ENCODE measurements at places on chromosomes 12 and 14. TPM values are rescaled to one million over a fixed set of nuclear protein-coding genes. Genes with fewer than 3 reads are reported as not detected.

- no peak for DNase-seq
These were observed 897.8 kb downstream of the LRFN5 start for GRCh38 chr14:42504433-42504832.

- no peak for DNase-seq
These were observed 16.6 kb downstream of the SSTR1 start for GRCh38 chr14:38224338-38224737.

GRCh38 chr12:70756118-70756517 lies 118.9 kb upstream of the PTPRB start:
- DNase-seq, result peak; percentile 68

DNA sequence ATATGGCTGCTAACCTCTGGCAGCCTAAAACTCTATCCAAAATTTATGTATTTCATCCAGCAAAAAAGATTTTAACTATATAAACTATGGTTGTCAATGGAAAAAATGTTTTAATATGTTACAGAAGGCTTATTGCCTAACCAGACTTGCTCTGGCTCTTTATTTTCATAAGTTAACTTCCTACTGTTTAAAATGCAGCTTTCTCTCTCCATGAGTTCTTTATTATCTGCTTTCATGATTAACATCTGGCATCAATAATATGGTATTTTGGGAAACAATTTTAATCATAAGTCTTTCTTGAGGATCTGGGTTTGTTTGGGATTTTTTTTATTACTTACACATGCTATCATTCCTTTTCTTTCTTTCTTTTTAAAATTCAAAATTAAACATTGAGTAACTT lies 20.5 kb downstream of the KERA start:
- DNase-seq, result no peak

DNA sequence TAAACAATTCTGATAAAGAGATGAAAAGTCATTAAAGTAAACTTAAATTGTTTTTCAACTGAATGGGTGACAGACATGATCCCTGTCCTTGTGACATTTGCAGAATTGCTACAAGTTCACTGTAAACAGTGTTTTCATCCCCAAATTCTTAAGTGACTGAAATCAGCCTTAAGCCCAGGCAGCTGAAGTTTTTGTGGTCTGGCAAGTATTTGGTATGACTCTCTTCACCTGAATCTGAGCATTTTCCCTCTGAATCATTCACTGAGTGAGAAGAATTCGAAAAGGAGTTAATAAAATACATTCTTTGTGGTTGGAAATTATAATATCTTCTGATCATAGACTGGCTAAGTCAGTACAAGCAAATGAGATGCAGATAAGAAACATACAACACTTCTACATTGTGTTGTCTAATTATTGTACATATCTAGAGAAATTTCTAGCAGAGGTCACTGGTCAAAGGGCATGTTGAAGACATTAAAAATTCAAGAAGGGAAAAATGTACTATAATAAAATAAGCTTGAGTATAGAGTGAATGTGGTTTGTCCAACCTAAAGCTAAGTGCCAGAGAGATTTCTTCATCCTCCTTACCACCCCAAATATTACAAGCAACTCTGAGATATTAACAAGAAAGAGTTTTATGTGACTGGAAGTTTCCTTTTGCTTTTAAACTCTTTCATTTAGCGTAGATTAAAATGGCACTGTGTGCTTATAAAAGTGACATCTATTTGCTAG lies 177.8 kb upstream of the DIO2 start:
- DNase-seq, result peak; percentile 86

GRCh38 chr14:64550621-64551333 lies 1.0 kb downstream of the PPP1R36 start:
- DNase-seq, result no peak

DNA sequence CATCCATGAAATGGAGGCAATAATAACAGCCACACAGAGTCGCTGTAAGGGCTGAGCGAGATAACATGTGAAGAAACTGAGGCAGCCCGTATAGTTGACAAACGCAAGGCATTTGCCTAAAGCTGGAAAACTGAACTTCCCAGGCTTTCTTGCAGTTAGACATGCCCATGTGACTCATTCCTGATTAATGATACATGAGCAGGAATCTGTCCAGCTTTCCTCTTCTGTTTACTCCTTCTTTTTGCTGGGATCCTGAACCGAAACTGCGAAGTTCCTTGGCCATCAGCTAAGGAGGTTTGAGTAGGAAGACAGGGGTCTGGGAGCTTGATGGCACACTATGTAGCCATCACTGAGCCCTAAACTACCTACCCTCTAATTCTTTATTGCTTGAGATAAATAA lies 52.2 kb downstream of the ST8SIA1 start:
- peak; percentile 63 for DNase-seq

The KRT2 gene
- total RNA-seq, result not detected

- no peak for DNase-seq
These were observed 11.5 kb upstream of the KRT5 start for GRCh38 chr12:52531566-52532300.

DNA sequence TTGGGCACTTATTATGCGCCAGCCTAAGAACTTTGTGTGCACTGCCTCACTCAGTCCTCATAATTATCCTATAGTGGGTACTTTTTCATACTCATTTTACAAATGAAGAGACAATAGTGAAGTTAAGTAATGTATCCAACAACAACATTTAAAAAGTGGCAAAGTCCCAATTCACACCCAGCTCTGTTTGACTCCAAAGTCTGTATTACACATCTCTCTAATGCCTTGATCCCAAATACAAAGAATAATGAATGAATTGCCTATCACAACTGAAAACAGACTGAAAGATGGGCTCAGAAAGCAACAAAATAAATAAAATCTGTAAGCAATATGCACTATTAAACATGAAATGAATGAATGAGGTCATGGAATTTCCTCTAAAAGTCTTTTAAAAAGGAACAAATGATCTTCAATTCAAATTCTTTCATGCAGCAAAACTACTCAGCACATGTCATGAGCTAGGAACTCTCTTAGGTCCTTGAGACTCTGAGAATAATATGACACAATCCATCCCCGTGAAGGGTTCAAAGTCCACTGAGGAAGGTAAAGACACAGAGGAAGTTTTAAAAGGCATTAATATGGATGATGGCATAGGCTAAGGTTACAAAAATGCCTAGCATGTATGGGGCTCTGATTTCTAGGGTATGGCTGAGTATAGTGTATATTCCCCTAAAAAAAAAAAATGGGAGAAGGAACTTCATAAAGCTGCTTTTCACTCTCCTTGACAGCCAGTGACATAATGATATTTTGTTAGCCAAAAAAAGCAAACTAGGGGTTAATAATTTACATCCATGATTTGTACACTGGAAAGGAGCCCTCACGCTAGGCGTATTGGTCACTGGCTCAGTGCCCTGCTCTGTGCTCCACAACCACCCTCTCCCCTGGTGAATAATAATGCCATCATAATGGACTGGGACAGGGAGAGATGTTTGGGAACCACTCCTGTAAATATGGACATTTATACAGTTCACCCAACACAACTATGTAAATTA lies 103.4 kb downstream of the SLC2A13 start:
- peak; percentile 19 for DNase-seq

DNA sequence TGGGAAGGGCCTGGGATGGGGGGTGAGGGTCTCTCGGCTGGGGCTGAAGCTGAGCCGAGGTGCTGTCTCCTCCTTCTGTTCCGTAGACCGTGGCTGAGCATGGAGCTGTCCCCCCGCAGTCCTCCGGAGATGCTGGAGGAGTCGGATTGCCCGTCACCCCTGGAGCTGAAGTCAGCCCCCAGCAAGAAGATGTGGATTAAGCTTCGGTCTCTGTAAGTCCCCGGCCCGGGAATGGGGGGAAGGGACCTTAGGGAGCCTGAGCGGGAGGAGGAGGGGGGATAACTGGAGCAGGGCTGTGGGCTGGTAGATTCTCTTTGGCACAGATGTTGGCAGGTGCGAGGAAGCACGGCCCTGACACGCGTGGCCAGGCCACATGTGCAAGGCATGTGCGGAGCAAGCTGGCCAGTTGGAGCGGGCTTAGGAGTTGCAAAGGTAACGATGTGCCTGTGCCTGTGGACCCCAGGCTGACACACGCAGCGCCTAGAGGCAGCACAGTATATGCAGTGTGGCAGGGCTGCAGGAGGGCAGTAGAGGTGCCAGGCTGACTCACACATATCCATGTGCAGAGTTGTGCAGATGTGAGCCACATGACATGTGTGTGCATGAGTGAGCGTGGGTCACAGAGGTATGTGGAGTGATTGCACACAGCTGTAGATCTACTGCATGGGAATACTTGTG lies 512 bp downstream of the PDE1B start:
- no peak for DNase-seq

DNA sequence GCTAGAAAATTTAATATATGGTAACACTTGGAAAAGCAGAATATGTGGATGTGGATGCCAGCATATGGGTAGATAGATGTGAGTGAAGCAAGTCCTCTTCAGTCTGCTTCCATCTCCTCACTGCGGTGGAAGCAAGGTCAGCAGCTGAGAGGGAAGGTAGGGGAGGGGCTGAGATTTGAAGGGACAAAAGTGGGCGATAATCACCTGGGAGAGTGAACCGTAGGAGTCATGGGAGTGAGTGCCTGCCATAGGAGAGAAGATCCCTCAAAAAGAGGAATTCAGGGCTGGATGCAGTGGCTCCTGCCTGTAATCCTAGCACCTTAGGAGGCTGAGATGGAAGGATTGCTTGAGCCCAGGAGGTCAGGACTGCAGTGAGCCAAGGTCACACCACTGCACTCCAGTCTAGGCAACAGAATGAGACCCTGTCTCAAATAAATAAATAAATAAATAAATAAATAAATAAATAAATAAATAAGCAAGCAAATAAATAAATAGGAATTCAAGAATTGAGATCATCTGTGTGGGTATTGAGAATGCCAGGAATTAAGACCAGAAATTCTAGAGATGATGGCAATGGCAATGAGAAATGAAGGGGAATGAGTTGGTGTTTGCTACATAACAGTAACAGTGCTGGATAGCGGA lies 123.4 kb downstream of the BICD1 start:
- no peak for DNase-seq

DNA sequence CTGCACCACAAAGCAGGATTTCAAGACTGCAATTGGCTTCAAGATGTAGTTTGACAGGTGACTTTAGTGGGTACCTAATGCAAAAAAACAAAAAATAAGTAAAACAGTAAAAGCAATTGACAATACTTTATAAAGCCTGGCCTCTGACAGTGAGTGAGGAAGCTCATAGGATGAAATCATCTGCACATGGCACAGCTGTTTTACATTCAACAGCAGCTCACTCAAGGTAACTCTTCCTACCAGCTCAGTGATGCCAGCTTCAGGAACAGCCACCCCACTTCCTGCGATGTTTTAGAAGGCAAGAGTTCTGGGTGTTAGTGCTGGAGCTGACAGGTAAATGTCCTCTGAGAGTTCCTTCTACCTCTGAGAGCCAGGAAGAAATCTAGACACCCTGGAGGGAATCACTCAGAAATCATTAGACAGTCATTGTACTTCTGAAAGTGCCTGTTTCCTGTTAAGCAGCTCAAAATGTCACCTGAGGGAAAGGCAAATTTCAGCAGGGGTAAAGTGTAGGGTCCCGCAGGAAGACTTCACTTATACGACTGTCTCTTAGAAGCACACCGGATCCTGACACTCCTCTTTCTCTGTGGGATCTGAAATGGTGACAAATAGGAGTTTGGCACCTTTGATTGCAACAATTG lies 99.9 kb downstream of the FOXN3 start:
- DNase-seq, result no peak

DNA sequence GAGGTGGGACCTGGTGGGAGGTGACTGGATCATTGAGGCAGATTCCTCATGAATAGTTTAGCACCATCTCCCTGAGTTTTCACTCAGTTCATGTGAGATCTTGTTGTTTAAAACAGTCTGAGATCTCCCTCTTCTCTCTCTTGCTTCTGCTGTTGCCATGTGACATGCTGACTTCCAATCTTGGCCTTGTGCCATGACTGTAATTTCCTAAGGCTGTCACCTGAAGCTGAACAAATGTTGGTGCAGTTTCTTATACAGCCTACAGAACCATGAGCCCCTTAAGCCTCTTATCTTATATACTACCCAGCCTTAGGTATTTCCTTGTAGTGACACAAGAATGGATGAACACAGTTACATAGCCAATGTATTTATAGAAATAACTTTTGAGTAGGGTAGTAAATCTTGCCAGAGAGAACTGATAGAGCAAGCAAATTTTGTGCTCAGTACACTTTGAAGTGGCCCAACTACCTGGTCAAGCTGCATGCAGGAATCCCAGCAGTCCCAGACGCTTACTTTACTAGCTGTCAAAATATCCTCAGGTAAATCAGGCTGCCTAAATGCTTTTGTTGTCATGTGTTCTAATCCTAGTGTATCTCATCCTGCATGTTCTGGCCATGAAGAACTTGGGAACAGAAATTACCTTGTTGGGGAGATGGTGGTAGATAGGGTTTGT lies 445.6 kb upstream of the MIS18BP1 start:
- DNase-seq, result no peak

DNA sequence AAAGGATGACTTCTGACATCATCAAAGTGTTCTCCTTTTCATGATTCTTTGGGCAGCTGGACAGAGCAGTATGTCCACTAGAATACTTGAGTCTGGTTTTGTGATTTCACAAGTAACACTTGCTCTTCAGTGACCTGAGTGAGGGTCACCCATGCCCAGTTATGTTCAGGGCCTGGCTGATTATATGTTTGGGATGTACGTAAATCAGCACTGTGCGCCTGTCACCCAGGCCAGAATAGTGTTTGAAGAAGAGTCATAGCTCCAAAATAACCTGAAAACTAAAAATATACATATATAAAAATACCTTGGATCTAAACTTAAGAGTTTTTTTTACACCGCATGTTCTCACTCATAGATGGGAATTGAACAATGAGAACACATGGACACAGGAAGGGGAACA lies 3.8 kb downstream of the BICD1 start:
- DNase-seq, result no peak

The CHD8 gene
- 88.7 TPM for total RNA-seq

The CFAP73 gene
- not detected for total RNA-seq

GRCh38 chr14:102514987-102515733 lies 5.6 kb upstream of the ANKRD9 start:
- DNase-seq, result no peak

DNA sequence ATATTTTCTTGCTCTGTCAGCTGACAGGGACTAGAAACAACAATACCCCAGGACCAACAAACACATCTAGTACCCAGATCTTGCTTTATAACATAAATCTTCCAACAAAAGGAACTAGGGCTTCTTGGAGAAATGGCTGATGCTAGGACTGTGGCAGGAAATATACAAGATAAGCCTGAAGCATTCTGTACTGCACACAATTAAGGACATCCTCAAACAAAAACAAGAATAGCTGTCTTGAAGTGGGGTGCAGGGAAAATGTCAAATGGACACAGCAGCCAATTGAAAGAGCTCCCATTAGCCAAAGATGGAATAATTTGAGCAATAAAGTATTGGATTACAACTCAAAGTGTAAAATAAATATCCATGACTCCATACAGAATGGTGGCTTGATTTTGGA lies 50.0 kb downstream of the LGMN start:
- DNase-seq, result no peak

The AP5M1 gene
- 22.6 TPM for total RNA-seq

The KRT71 gene
- total RNA-seq, result not detected

DNA sequence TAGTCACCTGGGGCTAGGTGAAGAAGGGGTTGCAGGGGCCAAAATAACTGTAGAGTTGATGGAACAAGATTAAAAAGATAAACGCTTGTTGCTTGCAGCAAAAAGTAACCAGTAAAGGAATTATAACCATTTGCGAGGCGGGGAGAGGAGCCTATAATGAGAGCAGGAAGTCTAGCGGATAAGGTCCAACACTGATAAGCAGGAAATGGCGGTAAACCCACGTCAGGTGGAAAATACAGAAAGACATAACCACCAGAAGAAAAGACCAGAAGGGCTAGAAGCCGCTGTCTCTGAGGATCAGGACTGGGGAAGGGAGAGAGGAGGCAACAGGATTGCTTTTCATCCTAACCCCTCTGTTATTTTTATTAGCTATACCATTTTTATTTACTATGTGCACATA lies 303.3 kb downstream of the DPF3 start:
- DNase-seq, result no peak
